ENCODE measurements at places on chromosomes 2 and 18.

DNA sequence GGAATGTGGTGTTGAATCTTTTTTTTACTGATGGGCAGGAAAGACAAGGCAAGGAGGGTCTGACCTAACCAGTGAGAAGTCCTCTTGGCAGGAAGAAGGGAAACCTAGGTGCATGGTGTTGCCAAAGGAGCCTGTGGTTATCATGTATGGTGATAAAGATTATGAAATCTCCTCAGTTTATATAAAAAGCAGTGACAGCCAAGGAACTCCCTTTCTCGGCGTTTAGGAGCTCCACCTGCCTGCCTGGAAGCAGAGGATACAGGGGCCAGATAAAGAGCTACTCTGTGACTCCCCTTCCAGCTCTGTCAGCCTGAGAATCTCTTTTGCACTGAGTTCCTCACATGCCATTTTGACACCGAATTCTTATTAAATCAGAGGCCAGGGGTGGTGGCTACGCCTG lies 26.1 kb downstream of the COLEC12 start:
- no peak for DNase-seq

GRCh38 chr2:216491793-216492596 lies 6.6 kb upstream of the RPL37A start:
- no peak for DNase-seq

DNA sequence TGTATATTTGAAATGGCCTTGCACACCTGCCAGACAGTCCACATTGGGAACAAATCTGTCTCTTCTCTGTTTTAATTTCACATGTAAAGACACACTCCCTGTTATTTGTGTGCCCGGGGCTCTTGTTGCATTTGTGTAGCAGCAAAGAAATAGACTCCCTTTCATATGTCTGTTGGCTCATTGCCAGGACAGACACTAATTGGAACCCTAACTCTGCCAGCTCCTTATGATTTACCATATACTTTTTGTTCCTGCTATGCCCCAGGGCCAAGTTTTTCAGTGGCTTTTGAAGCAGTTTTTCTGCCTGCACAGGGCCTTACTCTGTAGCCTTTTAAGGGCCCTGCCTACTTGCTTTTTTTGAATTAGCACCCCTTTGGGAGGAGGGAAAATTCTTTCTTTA lies 396.9 kb downstream of the DLGAP1 start:
- DNase-seq = no peak

- DNase-seq = no peak
These were observed 143.9 kb downstream of the ESCO1 start for GRCh38 chr18:21456428-21457178.

GRCh38 chr18:62683935-62684334 lies 31.4 kb upstream of the PHLPP1 start:
- no peak for DNase-seq

DNA sequence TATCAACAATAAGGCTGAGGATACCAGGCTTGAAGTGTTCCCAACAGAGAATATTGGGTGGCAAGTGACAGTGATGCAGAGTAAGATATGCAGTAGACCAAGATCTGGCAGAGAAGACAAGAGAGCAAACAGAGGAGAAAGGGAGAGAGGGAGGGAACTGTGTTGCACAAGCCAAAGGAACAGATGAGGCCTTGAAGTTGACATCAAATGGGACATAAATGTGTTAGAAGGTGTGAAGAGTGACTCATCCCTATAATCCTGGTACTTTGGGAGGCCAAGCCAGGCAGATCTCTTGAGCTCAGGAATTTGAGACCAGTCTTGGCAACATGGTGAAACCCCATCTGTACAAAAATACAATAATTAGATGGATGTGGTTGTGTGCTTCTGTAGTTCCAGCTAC lies 342.9 kb downstream of the PARD3B start:
- no peak for DNase-seq

DNA sequence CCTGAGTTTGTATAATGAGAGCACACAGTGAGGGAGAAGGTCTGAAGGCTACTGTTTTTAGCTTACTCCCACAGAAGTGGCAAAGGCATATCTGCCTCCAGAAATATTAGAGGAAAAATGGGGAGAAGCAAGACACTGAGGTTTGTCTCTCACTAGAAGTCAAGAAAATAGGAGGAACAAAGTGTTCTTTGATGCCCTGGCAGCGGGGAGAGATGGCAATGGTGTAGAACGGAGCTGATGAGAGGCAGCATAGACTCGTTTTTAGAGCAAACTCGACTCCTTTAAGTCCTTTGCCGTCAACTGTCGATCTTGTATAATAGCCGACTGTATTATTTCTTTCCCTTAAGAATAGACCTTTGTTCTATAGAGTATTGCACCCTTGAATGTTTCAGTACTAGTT lies 73.8 kb downstream of the ANKRD44 start:
- no peak for DNase-seq

DNA sequence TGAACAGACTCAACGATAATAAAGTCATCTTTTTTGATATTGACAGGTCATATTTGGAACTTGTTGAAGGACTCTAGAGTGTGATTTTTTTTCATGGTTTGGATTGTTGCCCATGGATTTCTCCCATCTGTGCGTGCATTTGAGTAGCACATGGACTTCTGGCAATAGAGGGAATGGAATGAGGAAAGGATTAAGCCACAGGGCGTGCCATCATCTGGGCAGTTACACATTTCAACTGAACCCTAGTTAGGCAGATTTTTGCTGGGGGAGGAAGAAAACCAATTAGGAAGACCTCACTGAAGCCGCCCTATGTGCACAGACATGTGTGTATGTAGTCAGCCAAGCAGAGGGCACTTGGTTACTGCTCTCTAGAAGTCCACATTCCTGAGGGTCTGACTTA lies 72.6 kb downstream of the TPGS2 start:
- no peak for DNase-seq

DNA sequence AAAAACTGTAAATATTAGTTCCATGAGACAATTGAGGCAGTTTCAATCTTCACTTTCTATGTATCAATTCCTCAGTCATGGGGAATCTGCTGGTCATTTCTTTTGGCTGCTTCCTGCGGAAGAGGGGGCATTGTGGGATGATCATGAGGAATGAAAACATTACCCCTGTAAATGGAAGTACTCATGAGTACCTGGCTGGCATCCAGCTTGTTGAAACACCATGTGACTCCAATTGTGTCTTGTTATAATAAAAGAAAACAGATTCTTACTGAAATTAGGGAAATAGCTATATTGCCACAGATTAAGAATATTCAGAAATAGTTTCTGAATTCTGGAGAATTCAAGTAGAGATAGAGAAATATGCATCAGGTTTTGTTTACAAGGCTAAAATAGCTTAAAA lies 41.6 kb upstream of the GPR39 start:
- no peak for DNase-seq

- no peak for DNase-seq
These were observed 95.8 kb downstream of the SPP2 start for GRCh38 chr2:234146087-234146826.

Data from stimulated activated CD4-positive, alpha-beta T cell treated with anti-CD3 and anti-CD28 coated beads, Interleukin-15, amount 100 ng/mL, for 48 hours (primary cell).